ENCODE measurements at places on chromosomes 12 and 14.

GRCh38 chr14:65151609-65151956 lies 49.3 kb upstream of the MAX start:
- no peak for DNase-seq

DNA sequence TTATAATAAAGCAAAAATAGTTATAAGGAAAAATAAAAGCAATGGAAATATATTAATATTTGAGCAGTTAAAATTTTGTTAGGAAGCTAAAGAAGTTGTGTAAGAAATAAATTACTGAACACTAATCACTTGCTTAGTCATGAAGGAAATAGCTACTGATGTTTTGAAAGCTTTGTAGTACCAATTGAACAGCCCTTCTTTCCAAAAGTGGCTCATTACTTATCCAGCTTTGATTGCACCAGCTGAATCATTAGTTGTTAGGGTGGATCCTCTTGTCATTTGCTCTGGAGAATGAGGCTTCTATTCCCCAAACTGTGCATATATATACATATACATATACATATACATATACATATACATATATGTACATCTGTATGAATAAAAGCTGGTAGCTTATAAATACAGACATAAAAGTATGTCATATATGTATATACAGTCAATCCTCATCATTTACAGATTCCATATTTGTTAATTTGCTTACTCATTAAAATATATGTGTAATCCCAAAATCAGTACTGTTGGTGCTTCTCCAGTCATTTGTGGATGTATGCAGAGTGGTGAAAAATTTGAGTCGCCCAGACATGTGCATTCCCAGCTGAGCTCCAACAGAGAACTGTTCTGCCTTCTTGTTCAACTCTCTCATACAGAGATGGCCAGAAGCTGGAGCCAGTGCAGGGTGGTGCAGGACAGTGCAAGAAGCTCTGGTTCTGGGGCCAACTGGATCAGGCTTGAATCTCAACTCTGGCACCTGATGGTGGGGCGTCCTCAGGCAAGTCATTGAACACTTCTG lies 214.1 kb downstream of the RPAP3 start:
- DNase-seq, result no peak

GRCh38 chr12:107091989-107092641 lies 1.2 kb downstream of the CRY1 start:
- DNase-seq, result peak; percentile 18

GRCh38 chr14:24197056-24197450 lies 1.8 kb upstream of the TM9SF1 start:
- DNase-seq, result no peak

- DNase-seq, result no peak
Measured at GRCh38 chr14:77659831-77660230, 43.4 kb upstream of the SPTLC2 start.

- peak; percentile 41 for DNase-seq
Measured at GRCh38 chr14:44962334-44963043, 499 bp downstream of the TOGARAM1 start.

DNA sequence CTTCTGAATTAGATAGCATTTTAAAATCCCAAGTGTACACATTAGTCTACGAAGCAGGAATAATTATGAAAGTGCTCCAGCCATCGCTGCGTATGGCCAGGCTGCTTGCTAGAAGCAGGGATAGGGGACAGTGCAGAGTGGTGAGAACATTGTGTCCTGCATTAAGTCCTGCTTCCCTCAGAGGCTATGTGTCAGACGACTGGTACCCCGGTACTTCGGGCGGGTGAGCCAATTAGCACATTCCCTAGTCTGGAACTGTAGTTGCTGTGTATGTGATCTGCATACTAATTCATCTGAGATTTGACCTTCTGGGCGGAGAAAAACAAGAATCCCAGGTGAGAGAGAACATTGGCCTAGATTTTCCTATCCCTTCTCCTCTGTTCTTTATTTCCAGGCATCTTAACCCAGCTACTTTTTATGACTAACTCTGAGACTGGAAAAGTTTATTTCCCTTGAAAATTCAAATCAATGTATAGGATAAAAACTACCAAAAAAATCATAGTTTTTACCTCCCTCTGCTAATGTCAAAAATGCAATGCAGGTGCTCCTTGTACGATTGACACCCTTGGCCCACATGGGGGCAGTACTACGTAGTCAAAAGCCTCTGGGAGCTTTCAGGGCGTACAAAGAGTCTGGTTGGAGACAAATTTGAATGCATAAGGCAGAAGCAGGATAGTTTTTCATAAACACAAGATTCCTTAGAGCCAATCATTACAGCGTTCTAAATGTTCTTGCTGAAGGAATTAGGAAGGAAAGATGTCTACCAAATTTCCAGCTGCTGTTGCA lies 764.3 kb downstream of the NOVA1 start:
- DNase-seq, result no peak

- DNase-seq, result no peak
Measured at GRCh38 chr14:87813686-87814085, 179.3 kb downstream of the GALC start.

- DNase-seq, result no peak
Measured at GRCh38 chr12:114765960-114766691, 82.2 kb upstream of the TBX3 start.

- no peak for DNase-seq
Measured at GRCh38 chr14:71119075-71119474, 211.8 kb downstream of the PCNX1 start.

DNA sequence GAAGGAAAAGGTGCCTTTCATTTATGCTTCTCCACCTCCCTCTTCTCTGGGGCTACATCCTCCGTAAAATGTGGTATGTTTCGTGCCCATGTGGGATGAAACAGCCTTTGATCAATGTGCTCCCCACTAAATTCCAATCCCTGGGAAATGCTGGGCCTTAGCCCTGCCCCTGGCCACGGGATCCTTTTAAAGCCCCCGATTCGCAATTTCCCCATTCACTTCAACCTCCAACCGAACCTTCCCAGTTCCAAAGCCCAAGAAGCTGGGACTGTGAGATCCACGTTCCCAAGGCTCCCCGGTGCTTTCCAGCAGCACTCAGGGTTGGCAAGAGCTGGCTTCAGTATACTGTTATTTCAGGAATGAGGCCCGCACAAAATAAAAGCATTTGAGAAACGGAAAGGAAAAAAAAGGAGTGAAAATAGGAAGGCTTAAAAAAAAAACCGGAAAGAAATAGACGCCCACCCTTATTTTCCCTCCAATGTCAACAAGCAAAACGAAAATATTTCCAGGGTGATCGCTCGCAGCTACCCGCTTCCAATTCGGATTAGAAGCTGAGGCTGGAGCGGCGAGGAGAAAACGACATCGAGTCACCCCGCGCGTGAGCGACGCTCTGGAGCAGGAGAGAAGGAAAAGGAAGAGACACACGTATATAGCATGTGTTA lies 1.3 kb upstream of the FOXG1 start:
- DNase-seq, result no peak

DNA sequence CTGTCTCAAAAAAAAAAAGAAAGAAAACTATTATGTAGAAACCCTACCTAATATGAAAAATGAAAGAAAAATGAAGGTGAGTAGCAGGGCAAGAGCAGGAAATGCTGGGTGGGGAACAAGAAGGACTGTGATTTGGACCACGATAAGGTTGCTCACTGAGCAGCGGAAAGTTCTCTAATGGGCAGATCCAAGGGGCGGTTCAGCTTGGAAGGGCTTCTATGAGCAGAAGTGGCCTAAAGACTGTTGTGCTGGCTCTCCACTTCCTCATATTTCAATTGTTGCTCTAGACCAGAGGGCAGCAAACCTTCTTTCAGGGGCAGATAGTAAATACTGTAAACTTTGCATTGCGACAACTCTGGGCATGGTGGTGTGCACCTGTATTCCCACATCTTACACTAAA lies 16.3 kb upstream of the NFYB start:
- no peak for DNase-seq

- DNase-seq, result no peak
Measured at GRCh38 chr14:51208982-51209381, 31.1 kb upstream of the TMX1 start.

DNA sequence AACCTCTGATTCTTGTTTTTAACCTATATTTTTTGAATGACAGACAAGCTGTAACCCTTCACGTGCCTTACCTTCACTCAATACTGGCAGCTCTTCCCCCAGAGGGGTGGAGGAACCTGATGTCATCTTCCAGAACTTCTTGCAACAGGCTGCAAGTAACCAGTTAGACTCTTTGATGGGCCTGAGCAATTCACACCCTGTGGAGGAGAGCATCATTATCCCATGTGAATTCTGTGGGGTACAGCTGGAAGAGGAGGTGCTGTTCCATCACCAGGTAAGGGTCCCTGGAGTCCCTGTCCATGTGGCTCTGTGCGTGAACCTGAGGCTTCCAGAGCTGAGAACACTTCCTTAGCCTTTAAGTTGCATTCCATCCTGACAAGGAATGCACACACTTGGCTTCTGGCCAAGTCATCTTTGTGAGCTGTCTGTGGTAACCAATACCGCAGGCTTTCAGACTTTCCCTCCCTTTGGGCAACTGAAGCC lies 22.7 kb downstream of the TRAFD1 start:
- DNase-seq, result no peak

DNA sequence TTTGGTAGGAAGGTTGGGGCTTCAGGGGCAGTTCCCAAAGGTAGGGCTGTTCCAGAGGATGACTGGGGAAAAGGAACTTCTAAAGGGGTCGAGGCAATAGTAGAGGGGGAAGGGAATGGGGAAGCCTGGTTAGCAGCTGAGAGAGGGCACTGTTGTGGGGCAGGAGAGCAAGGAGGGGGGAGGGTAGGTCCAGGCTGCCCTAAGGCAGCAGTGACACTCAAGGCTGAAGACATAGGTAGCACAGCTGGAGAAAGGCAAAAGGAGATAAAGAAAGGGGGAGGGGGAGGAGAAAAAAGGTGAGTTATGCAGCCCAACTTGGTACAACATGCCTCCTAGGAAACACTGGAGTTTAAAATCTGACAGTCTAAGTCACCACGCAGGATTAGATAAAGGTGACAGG lies 3.9 kb downstream of the NACA start:
- no peak for DNase-seq

DNA sequence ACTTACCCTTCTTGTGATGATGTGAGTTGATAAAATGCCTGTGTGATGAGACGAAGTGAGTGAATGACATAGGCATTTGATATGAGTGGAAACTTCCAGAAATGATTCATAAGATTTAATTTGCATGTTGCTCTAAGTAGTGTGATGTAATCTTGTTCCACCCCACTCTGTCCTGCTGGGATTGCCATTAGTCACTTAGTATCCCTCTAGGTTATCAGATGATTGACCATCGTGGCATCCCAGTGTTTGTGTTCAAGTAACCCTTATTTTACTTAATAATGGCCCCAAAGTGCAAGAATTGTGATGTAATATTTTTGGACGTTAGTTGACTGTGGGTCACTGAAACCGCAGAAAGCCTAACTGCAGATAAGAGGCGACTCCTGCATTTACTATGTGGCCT lies 214.4 kb upstream of the DIO2 start:
- DNase-seq, result no peak

- no peak for DNase-seq
Measured at GRCh38 chr14:105885561-105886320, 359.4 kb downstream of the TMEM121 start.

GRCh38 chr12:58414398-58414871 lies 473.1 kb downstream of the ATP23 start:
- no peak for DNase-seq

GRCh38 chr12:113066813-113067400 lies 10.4 kb downstream of the DTX1 start:
- DNase-seq, result no peak

DNA sequence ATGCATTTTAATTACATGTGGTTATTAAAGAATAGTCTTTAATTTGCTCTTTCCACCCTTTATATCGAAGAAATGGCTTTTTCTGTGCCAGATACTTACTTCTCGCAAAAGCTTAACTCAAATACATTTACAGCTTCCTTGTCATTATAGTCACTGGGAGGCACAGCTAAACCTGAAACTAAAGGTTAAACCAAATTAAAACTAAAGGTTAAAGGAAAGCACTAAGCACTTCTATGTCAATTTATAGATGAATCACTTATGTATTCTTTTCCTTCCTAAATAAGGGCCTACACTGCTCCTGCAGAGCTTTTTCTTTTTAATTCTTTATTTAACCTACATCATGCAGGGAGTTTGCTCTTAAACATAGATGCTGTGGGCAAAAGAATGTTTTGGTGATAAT lies 9.1 kb downstream of the C14orf93 start:
- no peak for DNase-seq

GRCh38 chr12:111038077-111038476 lies 117.7 kb upstream of the MYL2 start:
- DNase-seq, result no peak

GRCh38 chr14:54220071-54220703 lies 176.6 kb upstream of the CDKN3 start:
- DNase-seq, result no peak

- no peak for DNase-seq
Measured at GRCh38 chr12:96164951-96165811, 29.0 kb upstream of the ELK3 start.

GRCh38 chr12:9365296-9365695 lies 157.1 kb upstream of the PZP start:
- no peak for DNase-seq

DNA sequence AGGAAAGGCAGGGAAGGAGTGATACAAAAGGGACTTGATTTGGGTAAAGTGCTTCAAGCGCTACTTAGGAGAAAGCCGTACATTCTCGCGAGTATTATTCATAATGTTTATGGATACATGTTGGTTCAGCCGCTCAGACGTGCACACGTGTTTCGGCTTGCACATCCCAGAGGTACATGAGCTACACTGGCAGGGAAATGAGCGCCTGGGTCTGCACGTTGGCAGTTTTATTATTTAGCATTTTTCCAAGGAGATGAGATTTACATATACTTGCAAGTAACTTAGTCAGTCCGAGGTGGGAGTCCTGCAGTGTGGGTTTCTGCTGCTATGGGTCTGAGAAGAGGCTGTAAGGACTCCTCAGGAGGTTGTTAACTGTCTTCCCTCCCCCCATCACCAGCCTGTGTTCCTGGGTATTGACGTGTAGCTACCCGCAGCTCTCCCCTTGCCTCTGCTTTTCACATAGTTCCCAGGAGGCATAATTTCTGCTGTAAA lies 1.5 kb downstream of the PRKCH start:
- peak; percentile 71 for DNase-seq

GRCh38 chr12:131941116-131941986 lies 8.4 kb upstream of the EP400 start:
- no peak for DNase-seq

GRCh38 chr14:32697704-32698103 lies 241.0 kb upstream of the NPAS3 start:
- no peak for DNase-seq

GRCh38 chr12:67155863-67156262 lies 113.3 kb upstream of the CAND1 start:
- DNase-seq, result no peak

DNA sequence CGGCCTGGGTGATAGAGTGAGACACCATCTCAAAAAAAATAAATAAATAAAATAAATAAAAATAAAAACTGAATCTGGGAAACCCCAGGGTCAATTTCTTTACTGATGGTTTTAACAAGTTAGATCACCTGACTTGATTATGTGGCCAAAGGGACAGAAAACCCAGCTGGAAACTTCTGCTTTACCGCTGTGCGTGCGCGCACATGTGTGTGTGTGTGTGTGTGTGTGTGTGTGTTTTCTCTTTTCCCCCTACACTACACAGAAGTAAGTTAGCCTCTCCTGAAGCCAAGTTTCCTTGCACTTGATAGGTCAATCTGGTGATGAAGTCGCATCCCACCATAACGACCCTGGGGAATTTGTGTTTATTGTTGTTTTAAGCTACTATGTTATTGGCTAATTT lies 105.3 kb upstream of the AMN1 start:
- DNase-seq, result no peak

- DNase-seq, result no peak
Measured at GRCh38 chr12:15735837-15736615, 53.2 kb downstream of the EPS8 start.

GRCh38 chr12:18595412-18595811 lies 142.4 kb downstream of the PLCZ1 start:
- no peak for DNase-seq

Data from CD4-positive, alpha-beta T cell treated with Interleukin-17A for 4 hours (primary cell).